ENCODE measurements at places on chromosomes 1 and 21. TPM values are rescaled to one million over a fixed set of nuclear protein-coding genes. Genes with fewer than 3 reads are reported as not detected.

The FOXO6 gene
- 2.5 TPM for total RNA-seq

The C1orf141 gene
- not detected for total RNA-seq

The TMEM269 gene
- 0.13 TPM for total RNA-seq

The CR1 gene
- not detected for total RNA-seq

The IL6R gene
- 12.2 TPM for total RNA-seq

The CD1B gene
- total RNA-seq = not detected

The SFN gene
- 188 TPM for total RNA-seq

The GNG4 gene
- 1.1 TPM for total RNA-seq

The TP73 gene
- 4.7 TPM for total RNA-seq

The ACOT7 gene
- total RNA-seq = 120 TPM

The CCDC181 gene
- total RNA-seq = 0.39 TPM

The ENAH gene
- 133 TPM for total RNA-seq

The PGLYRP4 gene
- total RNA-seq = not detected

The FCRLA gene
- 0.15 TPM for total RNA-seq

The E2F2 gene
- 9.5 TPM for total RNA-seq

The KCNJ10 gene
- total RNA-seq = 0.08 TPM

The ZNF648 gene
- not detected for total RNA-seq

The TNFRSF8 gene
- total RNA-seq = 0.13 TPM

The TMEM51 gene
- 25.8 TPM for total RNA-seq

Measured in Panc1 (cell line).